ENCODE measurements at places on chromosomes 2 and 18.

- DNase-seq = no peak
Measured at GRCh38 chr18:26544451-26544850, 3.9 kb downstream of the KCTD1 start.

- DNase-seq = no peak
Measured at GRCh38 chr2:181203412-181203811, 223.0 kb downstream of the UBE2E3 start.

GRCh38 chr18:55878224-55878623 is 290.2 kb upstream of the TCF4 start:
- no peak for DNase-seq

DNA sequence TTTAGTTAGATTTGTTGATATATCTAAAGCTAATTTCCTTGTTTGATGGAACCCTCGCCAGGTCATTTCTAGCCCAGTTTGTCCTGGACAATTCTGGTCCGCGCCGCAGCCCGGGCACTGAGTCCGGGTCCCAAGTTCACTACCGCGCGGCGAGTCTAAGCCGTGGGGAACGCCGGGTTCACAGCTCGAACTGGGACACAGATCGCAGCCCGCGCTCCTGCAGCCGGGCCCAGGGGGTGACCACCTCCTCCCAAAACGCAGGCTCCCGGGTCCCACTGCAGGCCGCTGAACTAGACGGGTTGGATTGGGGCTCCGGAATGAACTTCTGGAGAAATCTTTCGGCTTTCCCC is 681 bp downstream of the ACADL start:
- no peak for DNase-seq

GRCh38 chr2:98093146-98093545 is 6.2 kb downstream of the VWA3B start:
- DNase-seq = no peak

DNA sequence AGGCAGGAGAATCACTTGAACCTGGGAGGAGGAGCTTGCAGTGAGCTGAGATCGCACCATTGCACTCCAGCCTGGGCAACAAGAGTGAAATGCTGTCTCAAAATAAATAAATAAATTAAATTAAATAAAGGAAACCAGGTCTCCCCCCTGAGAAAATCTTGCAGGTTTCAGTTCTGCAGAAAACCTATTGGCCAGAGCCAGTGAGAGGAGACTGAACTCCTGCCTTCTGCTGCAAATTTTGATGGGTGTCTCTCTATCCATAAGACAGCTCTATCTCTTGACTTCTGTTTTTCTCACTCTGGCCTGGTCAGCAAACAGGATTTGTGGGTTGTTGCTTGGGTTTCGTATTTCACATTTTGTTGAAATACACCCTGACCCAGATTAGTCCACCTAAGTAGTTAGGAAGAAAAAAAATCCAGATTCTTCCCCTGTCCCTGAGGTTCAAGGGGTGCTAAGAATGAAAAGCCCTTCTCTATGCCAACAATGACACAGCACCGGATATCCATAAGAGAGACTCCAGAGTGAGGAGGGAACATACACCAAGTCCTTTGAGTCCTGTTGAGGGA is 86.7 kb upstream of the MAP4K4 start:
- no peak for DNase-seq

- DNase-seq = no peak
Measured at GRCh38 chr2:166805753-166806152, 82.5 kb upstream of the XIRP2 start.

DNA sequence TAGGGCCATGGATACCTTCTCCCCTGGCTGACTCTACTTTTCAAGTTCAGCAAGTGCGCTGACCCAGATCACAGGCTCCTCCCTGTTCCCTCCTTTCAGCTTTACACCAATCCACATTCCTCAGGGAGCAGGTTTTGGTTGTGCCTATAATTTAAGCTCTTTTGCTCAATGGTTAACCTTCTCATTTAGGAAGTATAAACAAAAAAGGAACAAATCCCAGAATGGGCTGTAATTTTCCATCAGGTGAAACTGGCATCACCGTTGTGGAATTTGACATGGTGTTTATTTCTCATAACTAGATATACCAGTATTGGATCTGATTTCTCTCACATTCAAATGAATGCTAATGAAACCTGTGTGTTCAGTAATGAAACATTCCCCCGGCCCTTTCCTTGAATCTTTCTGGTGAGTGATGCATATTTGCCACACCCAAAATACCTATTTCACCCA is 13.6 kb downstream of the STRN start:
- DNase-seq = no peak

- DNase-seq = no peak
Measured at GRCh38 chr2:219626540-219626939, 890 bp upstream of the SLC4A3 start.
